ENCODE measurements at places on chromosomes 5 and 9.

GRCh38 chr5:62473209-62473608 lies 60.6 kb downstream of the IPO11 start:
- DNase-seq, result peak; percentile 47

GRCh38 chr5:3325972-3326840 lies 269.4 kb upstream of the IRX1 start:
- no peak for DNase-seq

- no peak for DNase-seq
These were observed 146.0 kb downstream of the ADCY2 start for GRCh38 chr5:7541898-7542297.

- no peak for DNase-seq
These were observed 90.2 kb upstream of the BOD1 start for GRCh38 chr5:173706700-173707099.

DNA sequence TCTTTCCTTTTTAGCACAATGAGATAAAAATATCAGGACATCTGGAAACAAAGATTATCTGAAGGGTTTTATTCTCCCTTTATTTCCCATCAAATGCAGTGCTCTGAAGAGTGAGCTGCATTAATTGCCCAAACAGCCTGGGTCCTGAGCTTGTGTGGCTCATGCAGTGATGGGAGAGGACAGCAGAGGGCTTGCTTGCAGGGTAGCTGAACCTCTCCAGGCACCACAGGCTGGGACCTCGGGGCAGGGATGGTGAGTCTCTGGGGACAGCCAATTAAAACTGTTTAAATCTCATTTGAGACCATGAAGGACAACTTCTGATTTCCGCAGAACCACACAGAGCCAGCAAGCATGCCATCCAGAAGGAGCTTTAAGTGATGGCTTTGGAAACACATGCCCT lies 71.2 kb downstream of the PLAC8L1 start:
- no peak for DNase-seq

- no peak for DNase-seq
These were observed 652.2 kb upstream of the RGMB start for GRCh38 chr5:98121036-98121936.

- DNase-seq, result no peak
These were observed 15.8 kb downstream of the DNAJA1 start for GRCh38 chr9:33040792-33041431.

DNA sequence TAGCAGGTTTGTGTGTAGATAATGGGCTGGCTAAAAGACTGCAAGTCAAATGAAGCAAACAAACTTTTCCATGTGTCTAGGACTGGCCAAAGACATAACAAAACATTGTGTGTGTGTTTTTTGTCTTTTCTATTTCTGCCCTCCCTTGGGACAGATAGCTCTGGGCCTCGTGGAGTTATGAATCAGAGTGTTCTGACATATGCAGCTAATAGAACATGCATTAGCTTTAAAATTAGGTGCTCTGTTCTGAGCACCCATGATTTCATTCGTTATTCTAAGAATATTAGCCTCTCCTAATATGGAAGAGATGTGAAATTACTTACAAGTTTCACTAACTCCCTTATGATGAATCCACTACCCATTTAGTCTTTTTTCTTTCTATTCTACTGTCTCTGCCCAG lies 367.3 kb upstream of the PAPPA start:
- DNase-seq, result no peak

DNA sequence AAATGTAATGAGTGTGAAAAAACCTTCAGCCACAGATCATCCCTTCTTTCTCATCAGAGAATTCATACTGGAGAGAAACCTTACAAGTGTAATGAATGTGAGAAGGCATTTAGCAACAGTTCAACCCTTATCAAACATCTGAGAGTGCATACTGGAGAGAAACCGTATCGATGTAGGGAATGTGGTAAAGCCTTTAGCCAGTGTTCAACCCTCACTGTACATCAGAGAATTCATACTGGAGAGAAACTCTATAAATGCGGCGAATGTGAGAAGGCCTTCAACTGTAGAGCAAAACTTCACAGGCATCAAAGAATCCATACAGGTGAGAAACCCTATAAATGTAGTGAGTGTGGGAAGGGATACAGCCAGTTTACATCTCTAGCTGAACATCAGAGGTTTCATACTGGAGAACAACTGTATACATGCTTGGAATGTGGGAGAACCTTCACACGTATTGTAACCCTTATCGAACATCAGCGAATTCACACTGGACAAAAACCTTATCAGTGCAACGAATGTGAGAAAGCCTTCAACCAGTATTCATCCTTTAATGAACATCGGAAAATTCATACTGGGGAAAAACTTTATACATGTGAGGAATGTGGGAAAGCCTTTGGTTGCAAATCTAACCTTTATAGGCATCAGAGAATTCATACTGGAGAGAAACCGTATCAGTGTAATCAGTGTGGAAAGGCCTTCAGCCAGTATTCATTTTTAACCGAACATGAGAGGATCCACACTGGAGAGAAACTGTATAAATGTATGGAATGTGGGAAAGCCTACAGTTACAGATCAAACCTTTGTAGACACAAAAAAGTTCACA lies 19.2 kb downstream of the ZNF354C start:
- no peak for DNase-seq

- no peak for DNase-seq
These were observed 52.6 kb upstream of the ITGA1 start for GRCh38 chr5:52735139-52735538.

- peak; percentile 66 for DNase-seq
These were observed 351.1 kb upstream of the TLE4 start for GRCh38 chr9:79220666-79221065.

GRCh38 chr5:60387051-60387440 lies 312.9 kb downstream of the DEPDC1B start:
- DNase-seq, result no peak
